ENCODE measurements at places on chromosomes 7 and 10. TPM values are rescaled to one million over a fixed set of nuclear protein-coding genes. Genes with fewer than 3 reads are reported as not detected.
A peak's percentile ranks its signal among the peaks of the same experiment; 100 is the strongest.

The STEAP4 gene
- not detected for total RNA-seq

The PSD gene
- total RNA-seq: 37.4 TPM

The PRPF18 gene
- total RNA-seq: 14.6 TPM

DNA sequence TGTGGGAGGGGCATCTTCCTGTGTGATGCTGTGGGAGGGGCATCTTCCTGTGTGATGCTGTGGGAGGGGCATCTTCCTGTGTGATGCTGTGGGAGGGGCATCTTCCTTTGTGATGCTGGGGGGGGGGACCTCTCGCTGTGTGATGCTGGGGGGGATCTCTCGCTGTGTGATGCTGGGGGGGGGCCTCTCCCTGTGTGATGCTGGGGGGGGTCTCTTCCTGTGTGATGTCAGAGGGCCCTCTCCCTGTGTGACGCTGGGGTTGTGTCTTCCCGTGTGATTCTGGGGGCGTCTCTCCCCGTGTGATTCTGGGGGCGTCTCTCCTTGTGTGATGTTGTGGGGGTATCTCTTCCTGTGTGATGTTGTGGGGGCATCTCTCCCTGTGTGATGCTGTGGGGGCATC lies 27.9 kb upstream of the DPYSL4 start:
- H3K4me3 ChIP-seq: no peak overlapping the region
- no peak overlapping the region for H3K27ac ChIP-seq

DNA sequence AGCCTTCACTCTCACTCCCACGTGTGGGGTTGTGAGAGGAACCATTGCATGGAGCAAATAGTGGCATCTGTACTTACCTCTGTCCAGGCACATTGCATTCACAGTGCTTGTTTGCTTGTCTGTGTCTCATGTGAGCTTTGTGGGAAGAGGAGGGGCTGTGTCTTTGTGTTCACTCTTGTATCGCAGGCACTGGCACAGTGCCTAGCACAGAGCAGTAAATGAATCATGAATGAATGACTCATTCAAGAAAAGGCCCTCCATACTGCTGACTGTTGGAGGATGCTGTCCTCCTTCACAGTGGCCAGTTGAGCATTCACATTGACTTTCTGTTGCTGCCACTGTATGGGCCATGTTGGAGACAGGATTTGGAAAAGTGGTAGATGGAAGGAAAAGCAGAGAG lies 125.3 kb downstream of the SORCS3 start:
- H3K4me3 ChIP-seq: no peak overlapping the region
- no peaks in the 10 kb centered on the region for H3K36me3 ChIP-seq
- no peak overlapping the region for H3K27ac ChIP-seq
- H3K4me1 ChIP-seq: no peaks in the 10 kb centered on the region
- peaks cover 8% of the 10 kb centered on the region for H3K27me3 ChIP-seq
- DNase-seq: no peak

GRCh38 chr10:78367751-78368150 lies 334.1 kb downstream of the RPS24 start:
- H3K27ac ChIP-seq: no peak overlapping the region
- H3K4me1 ChIP-seq: peaks cover 60% of the 10 kb centered on the region
- H3K27me3 ChIP-seq: peaks cover 5% of the 10 kb centered on the region
- no peak overlapping the region for H3K4me3 ChIP-seq
- H3K36me3 ChIP-seq: no peaks in the 10 kb centered on the region

The PNLIPRP2 gene
- total RNA-seq: not detected

DNA sequence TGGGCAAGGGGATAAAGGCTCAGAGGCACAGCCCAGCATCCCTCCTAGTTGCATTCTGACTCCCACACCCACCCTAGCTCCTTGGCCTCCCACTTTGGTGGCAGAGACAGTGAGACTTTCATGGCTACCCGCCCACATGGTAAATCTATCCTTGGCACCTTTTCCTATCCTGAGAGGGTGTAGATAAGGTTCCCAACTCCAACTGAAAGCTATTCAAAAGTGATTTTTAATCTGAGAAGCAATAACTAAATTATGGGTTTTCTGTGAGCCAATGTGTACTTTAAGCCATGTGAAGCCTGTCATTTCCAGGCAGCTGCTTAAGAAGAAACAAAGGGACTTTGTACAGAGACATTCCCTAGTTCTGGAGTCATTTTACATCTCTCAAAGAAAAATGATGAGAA lies 9.1 kb downstream of the LAMB1 start:
- H3K4me1 ChIP-seq: peaks cover 50% of the 10 kb centered on the region
- no peak for DNase-seq
- peak overlapping the region; percentile 22 for H3K4me3 ChIP-seq
- H3K36me3 ChIP-seq: peaks cover 19% of the 10 kb centered on the region
- peaks cover 27% of the 10 kb centered on the region for H3K27me3 ChIP-seq

The C10orf62 gene
- not detected for total RNA-seq

DNA sequence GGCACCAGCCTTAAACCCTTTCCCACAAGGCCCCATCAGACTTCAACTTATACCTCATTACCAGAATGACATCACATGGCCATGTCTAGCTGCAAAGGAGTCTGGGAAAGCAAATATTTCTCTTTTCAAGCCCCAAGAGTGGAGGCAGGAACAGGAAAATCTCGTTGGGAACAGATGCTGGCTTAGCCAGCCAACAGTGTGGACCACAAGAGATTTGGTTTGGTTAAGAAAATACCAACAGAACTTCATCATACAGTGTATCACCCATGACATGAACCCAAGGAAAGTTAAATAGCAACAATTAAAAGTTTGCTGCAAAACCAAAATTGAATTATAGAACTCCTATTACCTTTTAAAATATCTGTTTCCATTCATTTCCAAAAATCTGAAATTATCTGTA lies 2.2 kb upstream of the MET start:
- no peak for DNase-seq
- peaks cover 17% of the 10 kb centered on the region for H3K4me1 ChIP-seq
- H3K4me3 ChIP-seq: peak overlapping the region; percentile 18
- no peak overlapping the region for H3K27ac ChIP-seq
- no peaks in the 10 kb centered on the region for H3K36me3 ChIP-seq
- H3K27me3 ChIP-seq: peaks cover 66% of the 10 kb centered on the region

DNA sequence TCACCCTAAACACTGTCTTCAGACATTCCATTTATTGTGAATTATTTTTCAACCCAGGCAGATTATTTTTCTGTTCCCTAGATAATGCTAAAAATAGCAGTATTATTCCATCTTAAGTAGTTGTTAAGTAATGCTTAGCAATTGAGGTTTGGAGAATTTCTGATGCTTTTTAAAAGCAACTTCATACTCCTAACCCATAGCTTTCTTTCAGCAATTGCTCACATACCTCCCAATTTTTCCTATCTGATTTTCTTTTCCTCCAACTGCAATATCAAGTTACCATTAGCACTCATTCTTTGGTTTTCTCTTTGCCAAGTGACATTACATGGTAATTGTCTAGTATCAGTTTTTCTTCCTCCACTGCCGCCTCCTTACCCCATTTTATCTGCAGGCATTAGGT lies 104.7 kb downstream of the GPR85 start:
- H3K36me3 ChIP-seq: no peaks in the 10 kb centered on the region
- H3K4me3 ChIP-seq: no peak overlapping the region
- no peak for DNase-seq

GRCh38 chr7:128790315-128791041 lies 1.3 kb upstream of the CCDC136 start:
- H3K4me1 ChIP-seq: peaks cover 27% of the 10 kb centered on the region
- DNase-seq: peak; percentile 48
- peak overlapping the region; percentile 93 for H3K4me3 ChIP-seq
- H3K27me3 ChIP-seq: peaks cover 15% of the 10 kb centered on the region

GRCh38 chr10:76651154-76651553 lies 986.5 kb downstream of the KCNMA1 start:
- H3K27me3 ChIP-seq: no peaks in the 10 kb centered on the region
- DNase-seq: no peak
- no peak overlapping the region for H3K27ac ChIP-seq
- no peaks in the 10 kb centered on the region for H3K36me3 ChIP-seq
- no peak overlapping the region for H3K4me3 ChIP-seq
- peaks cover 4% of the 10 kb centered on the region for H3K4me1 ChIP-seq

DNA sequence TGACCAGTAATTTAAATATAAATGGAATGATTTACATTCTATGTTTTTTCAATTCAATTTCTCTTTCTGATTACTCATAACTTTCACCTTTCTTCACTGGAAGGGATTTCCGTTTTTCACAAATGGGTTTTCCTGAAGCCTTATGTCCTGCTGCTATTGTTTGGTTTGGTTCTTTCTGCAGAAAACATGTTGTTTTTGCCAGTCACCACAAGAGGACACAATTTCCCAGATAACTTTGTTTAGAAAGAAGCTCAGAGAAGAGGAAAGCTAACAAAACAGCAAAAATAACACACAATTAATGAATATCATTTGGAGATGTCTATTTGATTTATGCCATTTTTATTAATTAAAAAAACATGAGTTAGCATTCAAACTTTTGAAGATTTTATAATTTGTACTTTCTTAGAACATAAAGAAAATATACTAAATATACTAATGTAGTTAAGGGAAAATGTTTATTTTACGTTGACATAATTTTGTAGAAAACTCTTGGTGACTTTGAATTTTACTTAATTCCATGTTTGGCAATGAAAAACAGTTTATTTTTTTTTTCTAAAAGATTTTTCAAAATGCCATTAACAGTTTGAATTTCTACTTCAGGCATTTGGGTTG lies 4.6 kb upstream of the TWIST1 start:
- H3K36me3 ChIP-seq: no peaks in the 10 kb centered on the region
- no peak for DNase-seq
- peaks cover 12% of the 10 kb centered on the region for H3K4me1 ChIP-seq

GRCh38 chr10:131181456-131181855 lies 130.1 kb downstream of the TCERG1L start:
- H3K4me1 ChIP-seq: no peaks in the 10 kb centered on the region
- H3K27me3 ChIP-seq: no peaks in the 10 kb centered on the region
- H3K4me3 ChIP-seq: no peak overlapping the region
- no peak overlapping the region for H3K27ac ChIP-seq
- DNase-seq: no peak
- no peaks in the 10 kb centered on the region for H3K36me3 ChIP-seq

GRCh38 chr10:125113691-125114371 lies 46.5 kb downstream of the CTBP2 start:
- no peak for DNase-seq
- no peaks in the 10 kb centered on the region for H3K27me3 ChIP-seq
- H3K4me3 ChIP-seq: no peak overlapping the region
- no peak overlapping the region for H3K27ac ChIP-seq
- peaks cover 12% of the 10 kb centered on the region for H3K36me3 ChIP-seq

The TEX36 gene
- total RNA-seq: not detected

GRCh38 chr7:129946282-129946681 lies 6.5 kb downstream of the UBE2H start:
- DNase-seq: no peak
- no peak overlapping the region for H3K27ac ChIP-seq
- peaks cover under 1% of the 10 kb centered on the region for H3K4me1 ChIP-seq
- no peaks in the 10 kb centered on the region for H3K27me3 ChIP-seq
- H3K36me3 ChIP-seq: peaks cover 9% of the 10 kb centered on the region

The TYW1B gene
- total RNA-seq: 3.4 TPM

The TTYH3 gene
- total RNA-seq: 237 TPM

The TLX1 gene
- total RNA-seq: 0.33 TPM

- no peaks in the 10 kb centered on the region for H3K36me3 ChIP-seq
- H3K27me3 ChIP-seq: no peaks in the 10 kb centered on the region
- H3K27ac ChIP-seq: no peak overlapping the region
Observed at GRCh38 chr7:157785486-157786186, 448.8 kb downstream of the DNAJB6 start.

The ZNF727 gene
- total RNA-seq: not detected

DNA sequence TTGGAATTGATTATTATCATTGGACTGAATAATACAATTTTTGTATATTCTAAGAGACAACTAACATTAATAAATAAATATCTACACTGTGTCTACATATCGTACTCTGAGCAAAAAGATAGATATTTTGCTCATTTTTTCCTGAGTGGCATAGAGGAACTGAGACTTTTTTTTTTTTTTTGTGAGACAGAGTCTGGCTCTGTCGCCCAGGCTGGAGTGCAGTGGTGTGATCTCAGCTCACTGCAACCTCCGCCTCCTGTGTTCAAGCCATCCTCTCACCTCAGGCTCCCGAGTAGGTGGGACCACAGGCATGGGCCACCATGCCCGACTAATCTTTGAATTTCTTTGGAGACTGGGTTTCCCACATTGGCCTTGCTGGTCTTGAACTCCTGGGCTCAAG lies 14.0 kb downstream of the KMT2E start:
- no peak overlapping the region for H3K4me3 ChIP-seq
- no peaks in the 10 kb centered on the region for H3K36me3 ChIP-seq
- peaks cover 20% of the 10 kb centered on the region for H3K4me1 ChIP-seq

GRCh38 chr10:95742485-95742884 lies 13.5 kb upstream of the ENTPD1 start:
- no peak overlapping the region for H3K4me3 ChIP-seq
- no peak for DNase-seq
- no peaks in the 10 kb centered on the region for H3K36me3 ChIP-seq
- H3K27ac ChIP-seq: no peak overlapping the region

DNA sequence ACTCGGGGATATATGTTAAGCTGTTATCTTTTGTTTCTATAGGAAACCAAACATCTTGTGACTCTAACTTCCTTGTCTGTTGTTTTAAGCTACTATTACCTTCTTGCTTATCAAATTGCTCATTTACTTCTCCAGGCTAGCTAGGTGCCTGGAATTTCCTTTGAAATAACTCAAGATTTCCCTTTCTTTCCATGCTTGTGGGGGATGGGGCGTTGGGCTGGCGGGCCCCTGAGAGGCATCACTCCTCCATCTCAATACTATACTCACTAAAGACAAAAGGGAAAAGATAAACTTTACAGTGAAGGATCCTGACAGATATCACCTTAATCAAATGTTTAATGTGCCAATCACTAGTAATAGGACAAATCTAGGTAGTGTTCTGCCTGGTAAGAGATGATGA lies 34.7 kb upstream of the MYO3A start:
- H3K27ac ChIP-seq: no peak overlapping the region
- H3K4me1 ChIP-seq: peaks cover 9% of the 10 kb centered on the region
- no peak overlapping the region for H3K4me3 ChIP-seq

The OR13A1 gene
- total RNA-seq: not detected

GRCh38 chr10:6396652-6397051 lies 183.4 kb downstream of the PRKCQ start:
- no peak overlapping the region for H3K27ac ChIP-seq
- no peaks in the 10 kb centered on the region for H3K36me3 ChIP-seq
- no peak for DNase-seq
- no peak overlapping the region for H3K4me3 ChIP-seq
- peaks cover under 1% of the 10 kb centered on the region for H3K27me3 ChIP-seq

The SPACDR gene
- 1.0 TPM for total RNA-seq

The ODAD2 gene
- 6.6 TPM for total RNA-seq

DNA sequence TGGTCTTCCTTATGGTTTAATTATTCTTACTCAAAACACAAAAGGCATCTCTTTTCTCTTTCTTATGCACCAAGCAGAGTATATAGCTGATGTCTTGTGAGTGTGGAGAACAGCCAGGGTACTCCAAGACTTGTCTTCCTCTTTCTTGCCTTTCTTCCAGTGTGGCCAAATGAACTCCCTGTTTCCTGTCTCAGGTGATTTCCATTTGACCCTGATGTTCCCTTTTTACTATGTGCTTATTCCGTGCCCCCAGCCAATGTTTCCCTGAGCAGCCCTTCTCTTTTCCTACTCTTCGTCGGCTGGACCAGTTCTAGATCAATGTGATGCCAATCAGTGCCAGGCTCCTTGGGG lies 12.6 kb downstream of the OR9A4 start:
- no peak overlapping the region for H3K4me3 ChIP-seq
- no peaks in the 10 kb centered on the region for H3K4me1 ChIP-seq
- H3K27me3 ChIP-seq: peaks cover 2% of the 10 kb centered on the region
- no peak for DNase-seq
- H3K36me3 ChIP-seq: no peaks in the 10 kb centered on the region
- no peak overlapping the region for H3K27ac ChIP-seq

- H3K27me3 ChIP-seq: no peaks in the 10 kb centered on the region
- H3K36me3 ChIP-seq: no peaks in the 10 kb centered on the region
- no peak for DNase-seq
- H3K4me3 ChIP-seq: no peak overlapping the region
- no peak overlapping the region for H3K27ac ChIP-seq
- peaks cover 5% of the 10 kb centered on the region for H3K4me1 ChIP-seq
Observed at GRCh38 chr7:68422281-68422680, 1176.0 kb upstream of the AUTS2 start.

The UPK3B gene
- total RNA-seq: not detected

Measured in neural crest cell (in vitro differentiated cells).